NCI-H460 (cell line): ENCODE measurements at places on chromosomes 11 and 22.

- no peak for DNase-seq
Measured at GRCh38 chr22:42396621-42397331, 35.4 kb downstream of the NFAM1 start.

GRCh38 chr11:40246983-40247382 lies 1212.5 kb downstream of the LRRC4C start:
- no peak for DNase-seq

DNA sequence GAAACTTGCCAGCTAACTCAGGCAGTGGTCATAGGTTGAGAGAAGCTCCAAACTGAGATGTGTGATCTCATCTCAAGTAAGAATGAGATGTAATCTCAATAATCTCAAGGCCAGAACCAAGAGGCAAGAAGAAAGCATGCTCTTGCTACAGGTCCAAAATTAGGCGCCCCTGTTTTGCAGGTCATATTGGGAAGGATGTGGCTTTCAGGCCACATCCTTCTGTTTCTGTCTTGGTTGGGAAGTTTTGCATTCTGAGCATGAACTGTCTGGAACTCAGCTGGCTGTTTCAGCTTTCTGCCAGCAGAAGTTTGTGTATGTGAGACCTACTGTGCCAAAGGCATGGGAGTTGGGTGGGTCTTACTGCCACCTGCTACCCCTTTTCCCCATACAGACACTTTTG lies 67.5 kb upstream of the MS4A8 start:
- DNase-seq = no peak

DNA sequence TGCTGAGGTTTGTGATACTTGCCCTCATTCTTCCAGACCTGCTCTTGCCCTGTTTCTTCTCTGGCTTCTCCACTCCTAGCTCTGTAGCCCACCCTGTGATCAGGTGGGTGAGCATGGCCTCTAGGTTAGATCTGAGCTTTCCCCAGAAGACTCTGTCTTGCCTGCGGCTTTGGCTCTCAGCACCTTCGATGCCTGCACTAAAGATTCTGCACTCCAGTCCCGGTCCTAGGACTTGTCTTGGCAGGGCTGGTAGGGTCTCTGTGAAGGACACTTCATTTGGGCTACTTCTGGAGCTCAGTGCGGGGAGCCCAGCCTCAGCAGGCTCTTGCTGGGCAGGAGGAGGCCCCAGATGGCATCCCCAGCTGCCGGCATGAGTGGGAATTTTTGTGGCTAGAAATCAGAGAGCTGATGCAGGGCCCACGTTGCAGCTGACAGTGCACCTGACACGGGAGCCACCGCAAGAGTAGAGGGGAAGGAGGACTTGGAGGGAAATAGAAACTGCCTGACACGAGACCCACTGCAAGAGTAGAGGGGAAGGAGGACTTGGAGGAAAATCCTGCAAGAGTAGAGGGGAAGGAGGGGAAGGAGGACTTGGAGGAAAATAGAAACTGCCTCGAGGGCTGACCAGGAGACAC lies 226.9 kb upstream of the B3GAT1 start:
- DNase-seq = no peak

- DNase-seq = peak; percentile 79
Measured at GRCh38 chr11:65540290-65541092, 15.6 kb downstream of the SCYL1 start.
